ENCODE measurements at places on chromosomes 5 and 9. TPM values are rescaled to one million over a fixed set of nuclear protein-coding genes. Genes with fewer than 3 reads are reported as not detected.

- no peak for DNase-seq
Measured at GRCh38 chr9:110066929-110067716, 140.8 kb downstream of the C9orf152 start.

DNA sequence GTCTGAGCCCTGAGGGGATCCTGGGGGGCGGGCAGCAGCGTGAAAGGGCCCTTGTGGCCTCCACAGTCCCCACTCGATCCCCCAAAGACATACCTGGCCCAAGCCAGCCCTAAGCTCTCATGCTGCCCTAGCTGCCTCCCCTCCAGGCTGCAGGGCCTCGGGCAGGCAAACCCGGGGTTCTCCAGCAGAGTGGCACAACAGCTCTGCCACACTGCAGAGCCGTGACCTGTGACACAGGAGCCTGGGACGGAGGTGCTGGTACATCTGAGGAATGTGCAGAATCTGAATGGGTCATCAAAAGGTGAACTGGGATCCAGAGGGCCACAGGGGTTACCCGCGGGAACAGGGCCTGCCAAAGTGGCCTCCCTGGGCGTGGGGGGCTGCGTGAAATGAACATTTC, 163.2 kb downstream of the DAB2IP start:
- DNase-seq: no peak

DNA sequence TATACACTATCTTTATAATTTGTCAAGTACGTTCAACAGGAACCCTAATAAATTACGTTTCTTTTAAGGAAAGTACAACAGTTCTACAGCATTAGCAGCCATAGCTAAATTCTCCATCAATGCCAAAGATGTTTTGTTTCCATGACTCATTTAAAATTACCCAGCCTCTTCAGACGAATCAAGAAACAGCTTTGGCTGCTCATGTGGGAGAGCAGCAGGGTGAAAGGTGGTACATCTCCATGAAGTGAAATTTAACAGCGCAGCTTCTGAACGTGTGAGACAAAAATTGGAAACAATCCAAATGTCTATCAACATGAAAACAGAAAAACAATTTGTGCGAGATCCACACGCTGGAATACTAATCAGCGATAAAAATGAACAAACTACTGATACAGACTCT, 327.3 kb upstream of the CDH6 start:
- DNase-seq: no peak

- DNase-seq: no peak
Measured at GRCh38 chr5:112126982-112127381, 292.1 kb downstream of the EPB41L4A start.

DNA sequence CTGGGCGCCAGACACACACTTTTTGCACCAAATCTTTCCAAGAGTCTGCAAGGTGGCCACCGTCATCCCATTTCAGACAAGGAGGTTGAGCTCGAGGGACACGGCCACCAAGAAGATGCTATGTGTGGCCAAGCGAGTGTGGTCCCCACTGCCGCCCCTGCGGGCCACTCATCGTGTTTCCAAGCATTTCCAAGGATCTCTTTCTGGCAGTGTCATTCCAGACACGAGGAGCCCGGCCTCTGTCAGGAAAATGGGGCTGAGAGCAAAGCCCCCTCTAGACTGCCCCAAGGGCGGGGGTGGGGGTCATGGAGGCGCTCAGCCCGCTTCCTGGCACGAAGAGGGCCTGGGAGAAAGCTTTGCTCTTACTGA, 10.6 kb downstream of the VAV2 start:
- no peak for DNase-seq

The WDR36 gene
- 25.7 TPM for polyA plus RNA-seq

The LTC4S gene
- 2.3 TPM for polyA plus RNA-seq

- no peak for DNase-seq
Measured at GRCh38 chr9:132631280-132631679, 38.5 kb downstream of the DDX31 start.

The DMRT1 gene
- not detected for polyA plus RNA-seq

DNA sequence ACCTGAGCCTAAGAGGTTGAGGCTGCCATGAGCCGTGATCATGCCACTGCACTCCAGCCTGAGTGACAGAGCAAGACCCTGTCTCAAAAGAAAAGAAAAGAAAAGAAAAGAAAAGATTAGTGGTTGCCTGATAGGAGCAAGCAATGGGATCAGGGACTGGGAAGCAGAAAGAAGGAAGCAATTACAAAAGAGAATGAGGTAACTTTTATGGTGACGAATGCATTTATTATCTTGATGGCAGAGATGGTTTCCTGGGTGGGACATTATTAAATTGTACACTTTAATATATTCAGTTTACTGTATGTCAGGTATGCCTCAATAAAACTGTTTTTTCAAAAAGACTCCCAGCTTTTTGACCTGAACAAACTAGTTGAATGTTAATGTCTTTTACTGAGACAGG, 7.5 kb upstream of the PFDN1 start:
- no peak for DNase-seq

The FBP1 gene
- polyA plus RNA-seq: 17.8 TPM

- DNase-seq: peak; percentile 56
Measured at GRCh38 chr9:7570107-7570720, 229.4 kb downstream of the DMAC1 start.

GRCh38 chr5:173679909-173680630, 63.6 kb upstream of the BOD1 start:
- no peak for DNase-seq

DNA sequence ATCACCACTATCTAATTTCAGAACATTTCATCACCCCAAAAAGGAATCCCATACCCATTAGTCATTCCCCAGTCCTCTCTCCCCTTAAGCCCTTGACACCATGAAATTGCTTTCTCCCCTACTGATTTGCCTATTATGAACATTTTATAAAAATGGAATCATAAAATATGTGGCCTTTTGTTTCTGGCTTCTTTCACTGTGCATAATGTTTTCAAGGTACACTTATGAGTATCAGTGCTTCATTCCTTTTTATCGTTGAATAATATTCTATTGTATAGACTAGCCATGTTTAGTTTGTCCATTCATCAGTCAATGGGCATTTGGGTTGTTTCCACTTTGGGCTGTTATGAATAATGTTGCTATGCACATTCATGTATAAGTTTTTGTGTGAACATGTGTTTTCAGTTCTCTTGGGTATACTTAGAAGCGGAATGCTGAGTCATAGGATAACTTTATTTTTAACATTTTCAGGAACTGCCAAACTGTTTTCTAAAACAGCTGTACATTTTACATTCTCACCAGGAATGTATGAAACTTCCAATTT, 40.4 kb upstream of the FGF1 start:
- DNase-seq: no peak

The ADAMTSL1 gene
- polyA plus RNA-seq: not detected

- no peak for DNase-seq
Measured at GRCh38 chr9:29220596-29221251, 1647.4 kb upstream of the C9orf72 start.

DNA sequence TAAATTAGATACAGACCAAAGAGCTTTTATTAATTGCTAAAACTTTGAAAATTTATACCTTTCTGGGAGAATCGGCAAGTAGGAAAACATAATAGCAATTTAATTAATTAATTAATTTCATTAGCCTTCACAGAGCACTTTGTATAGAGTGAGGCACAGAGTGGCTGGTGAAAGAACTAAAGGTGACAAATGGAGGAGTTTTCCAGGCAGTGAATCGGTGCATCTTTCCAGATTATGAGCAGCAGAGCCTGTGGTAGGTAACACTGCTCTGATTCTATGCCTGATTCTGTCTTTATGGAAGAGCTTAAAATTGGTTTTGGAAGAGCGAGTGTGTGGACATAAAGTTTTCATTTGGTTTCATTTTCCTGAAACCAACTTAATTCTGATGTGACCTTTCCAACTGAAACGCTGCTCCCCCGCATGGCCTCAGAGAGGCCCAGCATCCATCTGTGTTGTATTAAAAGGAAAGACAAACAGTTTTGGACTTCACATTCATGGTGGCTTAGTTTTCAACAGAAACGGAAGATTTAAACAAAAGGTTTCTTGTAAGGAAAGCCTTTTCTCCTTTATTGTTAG, 188.9 kb upstream of the RPS23 start:
- DNase-seq: no peak

The GPX3 gene
- 0.96 TPM for polyA plus RNA-seq

GRCh38 chr5:1834022-1834551, 32.9 kb downstream of the NDUFS6 start:
- no peak for DNase-seq

- DNase-seq: no peak
Measured at GRCh38 chr9:114688379-114688778, 6.4 kb upstream of the TEX48 start.

GRCh38 chr9:14210428-14210827, 103.5 kb downstream of the NFIB start:
- DNase-seq: no peak

The FAT2 gene
- polyA plus RNA-seq: not detected

GRCh38 chr5:172004824-172005237, 1.6 kb downstream of the FBXW11 start:
- DNase-seq: peak; percentile 6

The ASS1 gene
- not detected for polyA plus RNA-seq

The SLC6A19 gene
- not detected for polyA plus RNA-seq

DNA sequence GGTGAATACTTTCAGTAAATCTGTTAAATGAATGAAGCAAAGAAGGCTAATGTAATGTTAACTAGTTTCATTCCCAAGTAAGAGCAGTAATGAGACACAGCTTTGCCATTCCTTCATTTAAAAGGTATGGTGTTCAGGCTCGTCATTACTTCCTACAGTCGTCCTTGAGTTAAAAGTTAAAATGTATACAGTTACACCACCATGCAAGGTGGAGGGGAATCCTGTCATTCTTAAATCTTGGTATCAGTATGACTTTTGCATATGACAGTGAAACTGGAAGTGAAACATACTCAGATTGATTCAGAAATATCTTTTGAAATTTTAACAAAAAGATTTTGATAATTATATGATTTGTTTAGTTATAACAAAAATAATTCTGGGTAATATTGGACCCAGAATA, 25.9 kb downstream of the MTRR start:
- no peak for DNase-seq

The RNF208 gene
- polyA plus RNA-seq: not detected

DNA sequence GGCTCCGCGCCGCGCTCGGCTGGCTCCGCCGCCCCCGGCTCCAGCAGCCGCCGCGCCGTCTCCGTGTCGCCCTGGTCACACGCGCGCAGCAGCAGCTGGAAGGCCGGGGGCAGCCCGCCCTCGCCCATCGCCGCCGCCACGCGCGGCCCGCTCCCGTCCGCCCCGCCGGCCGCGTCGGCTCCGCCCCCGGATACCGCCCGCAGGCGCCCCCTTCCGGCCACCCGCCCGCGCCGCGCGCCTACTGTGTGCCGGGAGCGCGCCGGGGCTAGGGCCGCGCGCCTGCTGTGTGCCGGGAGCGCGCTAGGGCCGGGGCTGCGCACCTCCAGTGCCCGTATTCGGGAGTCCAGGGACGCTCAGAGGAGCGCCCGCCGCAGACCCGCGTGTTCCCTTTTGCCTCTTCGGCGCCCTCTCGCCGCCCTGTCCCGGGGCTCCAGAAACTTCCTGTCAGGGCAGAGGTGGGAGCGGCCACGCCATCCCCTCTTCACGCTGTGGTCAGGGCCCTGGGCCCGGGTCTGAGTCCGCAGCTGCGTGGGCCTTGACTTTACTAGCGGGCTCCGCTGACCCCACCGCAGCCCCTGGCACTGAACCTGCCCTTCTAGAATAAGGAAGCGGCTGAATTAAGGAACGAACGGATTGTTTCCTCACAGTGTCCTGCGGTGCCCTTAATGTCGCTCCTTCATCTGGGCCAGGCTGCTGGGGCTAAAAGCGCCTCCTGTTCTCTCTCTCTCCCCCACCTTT, at the start of gene ANKS6:
ANKS6 (minus strand) TSS at position 192 of the 738 bp plus-strand sequence; CDS start at position 128, 64 bp downstream.
- peak; percentile 84 for DNase-seq

- DNase-seq: no peak
Measured at GRCh38 chr9:91586282-91586681, 162.7 kb upstream of the NFIL3 start.

GRCh38 chr5:67795781-67796477, 419.6 kb upstream of the PIK3R1 start:
- DNase-seq: no peak

The GPR151 gene
- polyA plus RNA-seq: not detected

DNA sequence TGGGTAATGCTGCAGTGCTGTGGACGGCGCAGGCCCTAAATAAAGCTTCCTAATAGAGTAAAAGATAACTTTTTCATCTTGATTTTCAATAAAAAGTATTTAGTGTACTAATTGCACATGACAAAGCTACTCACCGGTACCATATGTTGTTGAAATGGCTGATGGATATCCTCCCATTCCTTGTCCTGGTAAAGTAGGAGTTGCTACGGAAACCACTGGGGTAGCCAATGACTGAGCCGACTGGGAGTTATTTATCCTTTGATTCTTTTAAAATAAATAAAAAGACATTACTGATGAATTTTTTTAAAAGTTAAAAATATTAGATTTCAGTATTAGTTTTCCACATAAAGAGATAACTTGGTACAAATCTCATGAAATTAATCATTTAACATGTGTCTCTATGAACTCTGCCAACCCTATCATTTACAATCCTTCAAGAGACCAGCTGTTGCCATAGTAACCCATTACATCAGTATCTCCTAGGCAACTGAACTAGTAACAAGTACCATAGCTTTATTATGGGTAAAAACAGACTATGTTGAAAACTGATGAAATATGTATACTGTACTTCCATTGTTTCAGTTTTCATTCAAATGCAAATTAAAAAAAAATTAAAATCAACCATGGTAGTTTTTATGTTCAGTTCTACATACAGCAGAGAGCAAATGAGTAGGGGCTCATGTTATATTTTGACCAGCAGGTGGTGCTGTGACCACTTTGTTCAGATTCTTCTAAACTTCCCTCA, 153.7 kb downstream of the MEF2C start:
- DNase-seq: peak; percentile 55

The PLAC8L1 gene
- polyA plus RNA-seq: not detected

DNA sequence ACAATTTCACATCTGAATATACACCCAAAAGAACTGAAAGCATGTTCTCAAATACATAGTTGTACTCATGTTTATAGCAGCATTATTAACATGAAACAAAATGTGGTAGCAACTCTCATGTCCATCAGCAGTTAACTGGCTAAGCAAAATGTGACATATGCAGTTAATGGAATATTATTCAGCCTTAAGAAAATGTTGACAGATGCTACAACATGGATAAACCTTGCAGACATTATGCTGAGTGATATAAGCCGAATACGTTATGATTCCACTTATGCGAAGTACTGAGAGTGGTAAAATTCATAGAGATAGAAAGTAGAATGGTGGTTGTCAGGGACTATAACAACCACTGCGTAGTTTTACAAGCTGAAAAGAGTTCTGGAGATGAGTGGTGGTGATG, 1469.0 kb upstream of the ACO1 start:
- no peak for DNase-seq

The GFI1B gene
- polyA plus RNA-seq: 1.6 TPM

DNA sequence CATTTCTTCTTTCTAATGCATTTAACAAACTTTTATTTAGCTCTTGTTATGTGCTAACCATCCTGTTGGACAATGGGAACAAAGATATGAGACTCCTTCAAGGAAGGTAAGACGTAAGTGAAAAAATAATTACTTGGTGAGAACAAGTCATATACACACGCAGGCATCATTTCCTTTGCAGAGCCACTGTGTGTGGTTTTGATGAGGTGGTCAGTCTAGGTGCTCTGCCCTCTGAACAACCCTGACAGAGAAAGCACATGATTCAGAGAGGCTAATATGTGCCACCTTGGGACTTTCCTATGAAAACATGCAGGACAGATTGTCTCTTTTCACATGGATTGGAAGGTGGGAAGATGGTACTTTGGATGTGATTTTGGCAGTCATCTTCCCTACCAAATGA, 1162.5 kb upstream of the DMAC1 start:
- DNase-seq: no peak

The PRDM9 gene
- polyA plus RNA-seq: not detected
